ENCODE measurements at places on chromosomes 3 and 15.

- DNase-seq = peak; percentile 12
These were observed 50.7 kb downstream of the RAF1 start for GRCh38 chr3:12613250-12613649.

- no peak for DNase-seq
These were observed 334.1 kb downstream of the GABRB3 start for GRCh38 chr15:26438718-26439117.

DNA sequence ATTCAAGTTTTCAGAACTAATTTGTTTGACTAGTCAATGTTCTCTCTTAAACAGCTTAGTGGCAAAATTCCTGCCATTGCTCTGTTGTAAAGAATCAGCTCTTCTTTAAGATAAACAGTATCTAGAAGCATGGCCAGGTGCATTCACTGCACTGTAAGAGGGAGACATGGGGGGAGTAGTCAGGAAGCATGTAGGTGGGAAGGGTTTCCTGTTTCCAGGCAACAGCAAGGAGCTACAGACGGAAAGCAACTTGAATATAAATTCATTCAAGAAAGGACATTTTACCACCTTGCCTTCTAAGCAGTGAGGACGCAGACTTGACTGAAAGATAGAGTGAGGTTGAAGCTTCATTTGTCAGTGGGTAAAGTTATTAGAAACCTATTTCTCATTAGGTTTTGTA lies 55.3 kb downstream of the BBX start:
- DNase-seq = no peak

GRCh38 chr3:135213822-135214221 lies 418.8 kb downstream of the EPHB1 start:
- no peak for DNase-seq

DNA sequence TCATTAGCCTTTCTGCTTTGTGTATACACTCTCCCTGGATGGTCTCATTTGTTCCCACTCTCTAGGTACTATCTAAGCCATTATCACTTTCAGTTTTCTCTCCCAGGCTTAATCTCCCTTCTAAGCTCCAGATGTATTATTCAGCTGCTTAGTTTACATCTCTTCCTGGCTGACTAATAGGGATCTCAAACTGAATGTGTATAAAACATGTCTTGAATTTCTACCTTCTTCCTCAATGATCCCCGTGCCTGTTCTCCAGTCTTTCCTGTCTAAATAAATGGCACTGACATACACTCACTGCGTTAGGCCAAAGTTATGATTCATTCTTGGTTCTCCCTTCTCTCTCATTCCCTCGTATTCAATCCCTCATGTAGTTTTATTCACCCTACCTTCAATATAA lies 127.3 kb downstream of the NR2F2 start:
- no peak for DNase-seq

DNA sequence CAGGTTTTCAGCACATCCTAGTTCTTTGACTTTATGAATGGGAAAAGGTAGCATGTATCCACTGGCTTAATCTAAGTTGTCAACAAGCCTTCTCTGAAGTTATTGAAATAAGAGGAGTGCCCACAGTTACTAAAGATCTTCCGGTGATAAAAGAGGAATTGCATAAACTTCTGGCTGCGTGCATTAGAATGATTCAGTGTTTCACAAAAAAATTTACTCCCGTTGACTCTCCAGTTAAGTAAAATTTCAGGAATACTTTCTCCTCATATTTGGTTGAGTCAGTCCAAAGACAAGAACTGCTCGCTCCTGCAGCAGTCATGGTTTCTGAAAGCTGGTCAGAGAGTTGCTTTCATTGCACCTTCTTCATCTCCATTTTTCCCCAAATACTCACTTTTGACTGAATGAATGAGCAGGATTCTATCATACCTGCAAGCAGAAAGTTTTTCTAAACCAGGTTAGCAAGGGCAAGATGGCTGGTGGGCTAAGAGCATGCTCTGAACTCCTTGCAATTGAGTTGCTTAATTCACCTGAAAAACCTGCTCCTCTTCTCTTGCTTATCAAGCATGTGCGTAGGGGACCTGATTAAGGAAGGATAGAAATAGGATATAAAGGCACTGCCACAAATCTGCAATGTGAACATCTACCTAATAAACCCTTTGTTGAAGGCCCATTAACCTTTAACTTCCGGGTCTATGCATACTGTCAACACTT lies 64.2 kb upstream of the TIMP4 start:
- DNase-seq = no peak

- no peak for DNase-seq
These were observed 266.4 kb upstream of the TBC1D5 start for GRCh38 chr3:18008706-18009368.

- DNase-seq = no peak
These were observed 48.1 kb downstream of the ALCAM start for GRCh38 chr3:105414841-105415240.

DNA sequence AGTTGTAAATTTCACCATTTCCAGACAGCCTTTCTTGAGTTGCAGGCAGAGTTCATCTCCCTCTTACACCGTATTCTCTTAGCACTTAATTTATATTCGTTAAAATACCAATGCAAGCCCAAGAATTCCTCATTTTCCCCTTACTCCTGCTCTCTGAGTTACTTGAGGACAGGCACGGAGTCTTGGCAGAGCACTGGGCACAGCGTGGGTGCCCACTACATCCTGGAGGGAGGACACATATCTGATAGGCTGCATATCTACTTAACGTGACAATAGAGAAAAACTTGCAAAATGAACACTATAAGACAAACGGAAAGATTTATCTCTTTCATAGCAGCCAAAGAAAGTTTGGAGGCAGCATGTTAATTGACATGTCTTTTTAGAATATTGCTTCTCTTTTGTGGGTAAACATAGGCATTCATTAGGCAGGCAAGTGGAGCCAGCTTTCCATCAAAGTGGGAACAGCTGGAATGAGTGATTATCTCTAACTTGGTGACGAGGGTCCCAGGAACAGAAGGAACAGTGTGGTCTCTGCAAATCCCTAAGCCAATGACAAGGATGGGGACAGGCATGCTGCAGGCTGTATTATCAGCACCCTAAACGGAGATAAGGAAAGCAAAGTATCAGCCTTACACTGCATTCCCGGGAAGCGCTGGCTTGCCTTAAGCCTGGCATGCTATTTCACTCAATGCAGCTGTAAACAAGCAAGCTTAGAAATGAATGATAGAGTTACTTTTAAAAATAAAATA lies 116.5 kb downstream of the RTP4 start:
- DNase-seq = no peak

DNA sequence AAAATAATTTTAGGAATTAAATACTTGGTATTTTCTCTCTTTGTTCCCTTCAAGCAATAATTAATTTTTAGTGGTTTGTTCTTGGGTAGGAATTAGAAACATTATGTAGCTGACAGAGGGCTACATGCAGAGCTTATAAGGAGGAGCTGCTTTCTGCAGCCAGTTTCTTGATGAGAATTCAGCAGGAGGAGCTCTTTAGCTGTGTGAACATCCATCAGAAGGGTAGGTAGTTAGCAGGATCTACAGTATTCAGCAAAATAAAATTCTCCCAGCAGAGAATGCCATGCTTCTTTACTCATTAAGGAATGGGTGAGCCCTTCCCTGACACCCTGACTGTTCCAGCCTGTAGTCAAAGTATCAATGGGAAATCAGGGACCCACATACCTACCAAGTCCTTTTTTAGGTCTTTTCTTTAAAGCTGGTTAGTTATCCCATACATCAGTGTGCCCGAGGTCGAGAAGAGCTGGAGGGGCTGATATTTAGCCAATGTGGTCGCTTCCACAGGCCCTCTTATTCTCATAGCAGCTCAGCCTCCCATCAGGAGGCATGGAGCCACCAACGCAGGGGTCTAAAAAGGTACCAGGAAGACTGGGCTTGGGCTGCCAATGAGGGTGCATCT lies 54.0 kb downstream of the KCNAB1 start:
- no peak for DNase-seq

- no peak for DNase-seq
These were observed 198.8 kb downstream of the LSAMP start for GRCh38 chr3:116246406-116246980.

DNA sequence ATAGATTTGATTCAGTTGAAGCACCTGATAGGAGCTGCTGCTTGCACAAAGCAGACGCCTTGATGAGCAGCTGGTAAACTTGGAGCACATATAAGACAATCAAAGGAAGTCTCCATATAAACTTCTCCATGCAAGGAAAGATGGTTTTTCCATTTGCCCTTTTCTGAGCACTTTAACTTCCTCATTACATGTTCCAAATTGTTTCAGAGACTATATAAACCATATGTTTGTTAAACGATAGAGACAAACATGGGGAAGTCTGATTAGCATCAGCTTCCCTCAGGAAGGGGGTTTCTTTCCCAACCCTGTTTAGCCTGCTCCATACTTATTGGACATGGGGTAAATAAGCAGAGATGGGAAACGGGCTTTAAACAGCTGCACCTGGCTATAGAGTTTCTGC lies 88.0 kb downstream of the DHX36 start:
- no peak for DNase-seq

DNA sequence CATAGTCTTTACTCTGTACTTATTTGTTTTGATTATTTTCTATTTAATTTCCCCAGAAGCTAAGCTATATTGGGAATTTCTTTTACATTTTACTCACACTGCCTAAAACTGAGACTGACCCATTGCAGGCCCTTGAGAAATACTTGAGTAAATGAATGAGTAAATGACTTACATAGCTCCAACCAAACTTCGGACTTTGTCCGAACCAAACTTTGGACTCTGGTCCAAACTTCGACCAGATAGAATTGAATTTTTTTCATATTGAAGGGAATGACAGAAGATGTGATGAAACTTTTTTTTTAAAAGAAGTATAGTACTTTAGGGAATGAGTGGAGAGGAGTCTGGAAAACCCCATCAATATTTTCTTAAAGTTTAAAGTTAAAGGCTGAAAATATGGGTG lies 75.6 kb upstream of the MYRIP start:
- DNase-seq = no peak

- no peak for DNase-seq
These were observed 247.3 kb upstream of the IGF1R start for GRCh38 chr15:98401029-98401428.

DNA sequence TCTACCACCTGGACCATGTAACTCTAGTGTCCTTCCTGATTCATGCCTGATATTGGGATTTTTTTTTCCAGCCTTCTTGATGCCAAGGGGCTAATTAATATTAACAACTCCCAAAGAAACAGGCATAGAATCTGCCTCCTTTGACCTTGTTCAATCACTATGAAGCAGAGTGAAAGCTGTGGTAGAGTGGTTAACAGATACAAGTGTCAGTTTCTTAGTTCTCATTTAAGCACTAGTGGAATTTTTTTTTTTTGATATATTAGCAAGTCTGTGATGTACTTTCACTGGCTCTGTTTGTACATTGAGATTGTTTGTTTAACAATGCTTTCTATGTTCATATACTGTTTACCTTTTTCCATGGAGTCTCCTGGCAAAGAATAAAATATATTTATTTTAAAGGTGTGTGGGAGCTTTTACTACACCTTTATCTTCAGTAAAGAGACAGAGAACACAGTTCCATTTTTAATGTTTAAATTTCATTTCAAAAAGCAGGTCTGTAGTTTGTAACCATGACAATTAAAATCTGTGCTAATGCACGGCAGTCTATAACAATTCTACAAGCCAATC lies 67.1 kb downstream of the TOP2B start:
- DNase-seq = no peak

DNA sequence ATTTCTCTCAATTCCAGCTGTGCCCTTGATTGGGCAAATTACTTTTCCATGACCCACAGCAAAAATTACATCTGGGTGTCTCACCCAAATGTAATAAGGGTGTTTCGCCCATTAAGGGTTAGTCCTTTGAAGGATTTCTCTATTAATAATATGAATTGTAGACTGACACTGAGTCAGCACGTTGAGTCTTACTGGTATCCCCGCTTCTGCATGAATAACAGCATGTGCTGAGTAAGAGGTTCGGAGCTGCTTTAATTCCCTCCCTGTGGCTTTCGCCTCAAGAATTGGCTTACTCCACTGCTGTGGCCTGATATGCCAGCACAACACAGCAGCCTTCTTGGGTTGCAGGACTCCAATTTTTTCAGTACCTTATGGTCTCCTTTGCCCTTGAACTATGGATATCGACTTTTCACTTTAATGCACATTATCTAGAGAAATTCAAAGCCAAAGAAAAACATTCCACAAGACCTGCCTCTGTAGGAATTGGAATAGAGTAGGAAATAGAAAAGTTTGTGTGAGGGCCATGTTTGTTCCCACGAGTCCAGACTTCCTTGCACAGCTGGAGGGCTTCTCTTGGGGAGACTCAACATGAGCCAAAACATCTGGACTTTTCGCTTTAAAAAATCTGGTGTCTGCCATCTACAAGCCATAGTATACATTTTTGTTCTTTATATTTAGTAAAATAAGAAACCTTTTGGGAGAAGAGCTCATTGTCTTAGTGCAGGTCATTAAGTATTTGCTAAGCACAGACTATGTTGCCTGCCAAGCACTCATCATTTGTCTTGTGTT lies 20.7 kb upstream of the ERC2 start:
- no peak for DNase-seq

- no peak for DNase-seq
These were observed 214.8 kb downstream of the FMN1 start for GRCh38 chr15:32979710-32980109.

DNA sequence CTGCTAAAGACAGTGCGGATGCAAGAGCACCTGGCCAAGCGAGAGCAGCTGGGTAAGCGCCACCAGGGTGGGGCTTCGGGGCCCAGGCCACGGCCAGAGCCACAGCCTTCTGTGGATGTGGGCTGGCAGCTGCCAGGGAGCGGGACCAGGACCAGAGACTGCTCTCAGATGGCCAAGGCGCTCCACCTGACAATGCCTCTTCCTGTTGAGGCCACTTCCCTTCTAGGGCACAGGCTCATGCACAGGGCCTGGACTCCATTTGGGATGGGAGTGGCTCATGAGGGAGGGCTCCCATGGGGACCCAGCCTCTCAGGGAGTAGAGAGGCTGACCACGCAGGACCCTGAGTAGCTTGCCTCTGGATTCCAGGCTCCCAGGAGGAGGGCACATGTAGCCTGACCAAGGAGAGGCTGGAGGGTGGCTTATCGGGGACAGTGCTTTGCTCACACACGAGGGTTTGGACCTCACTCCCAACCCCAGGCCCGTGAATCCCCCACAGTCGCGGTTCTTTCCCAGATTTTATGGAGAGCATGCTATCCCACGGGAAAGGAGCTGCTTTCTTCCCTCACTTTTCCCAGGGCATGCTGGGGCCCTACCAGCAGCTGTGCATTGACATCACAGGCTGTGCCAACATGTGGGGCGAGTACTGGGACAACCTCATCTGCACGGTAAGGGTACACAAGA lies 25.1 kb downstream of the ACAA1 start:
- no peak for DNase-seq

- peak; percentile 76 for DNase-seq
These were observed 304.7 kb downstream of the SUCLG2 start for GRCh38 chr3:67349551-67350174.

GRCh38 chr3:17201538-17201937 lies 316.8 kb downstream of the PLCL2 start:
- no peak for DNase-seq

- DNase-seq = peak; percentile 88
These were observed at the start of gene C3orf62 for GRCh38 chr3:49276475-49277382. C3orf62 (minus strand) TSS chr3:49277232; CDS start chr3:49276872, 360 bp downstream.
